ENCODE measurements at places on chromosomes 5 and 9.

DNA sequence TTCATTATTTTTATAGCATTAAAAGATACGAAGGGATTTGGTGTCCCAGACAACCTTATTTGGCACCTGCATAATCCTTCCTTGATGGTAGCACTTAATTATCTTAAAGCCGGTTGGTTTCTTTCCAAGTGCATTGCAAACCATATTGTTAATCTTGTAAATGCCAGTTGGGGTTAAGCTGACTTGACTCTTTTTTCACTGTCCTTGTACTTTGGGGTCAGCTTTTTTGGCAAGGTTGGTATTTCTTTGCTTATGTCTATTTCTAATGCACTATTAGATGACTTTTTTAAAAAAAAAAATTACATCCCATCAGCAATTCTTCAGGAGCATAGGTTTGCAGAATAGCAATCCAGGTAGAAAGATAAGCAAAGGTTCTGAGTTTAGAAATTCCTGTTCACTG lies 466.8 kb upstream of the TLE4 start:
- DNase-seq, result no peak

GRCh38 chr5:112793201-112793600 lies 55.5 kb downstream of the APC start:
- no peak for DNase-seq

DNA sequence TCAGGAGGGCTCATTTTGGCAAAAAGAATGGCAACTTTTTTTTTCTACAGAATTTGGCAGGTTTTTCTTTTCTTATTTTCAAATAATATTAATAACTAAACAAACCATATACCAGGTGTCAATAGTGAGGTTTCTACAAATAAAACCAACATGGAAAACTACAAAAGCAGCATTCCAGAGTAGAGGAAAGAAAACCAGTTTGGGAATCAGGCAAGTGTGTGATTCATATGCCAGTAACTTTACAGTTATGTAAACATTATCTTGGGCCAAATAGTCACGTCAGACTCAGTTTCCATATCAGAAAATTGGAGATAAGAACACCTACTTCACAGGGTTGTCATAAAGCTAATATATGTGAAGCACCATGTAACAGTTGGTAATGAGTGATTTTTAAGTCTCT lies 51.7 kb downstream of the FBXW11 start:
- DNase-seq, result no peak

DNA sequence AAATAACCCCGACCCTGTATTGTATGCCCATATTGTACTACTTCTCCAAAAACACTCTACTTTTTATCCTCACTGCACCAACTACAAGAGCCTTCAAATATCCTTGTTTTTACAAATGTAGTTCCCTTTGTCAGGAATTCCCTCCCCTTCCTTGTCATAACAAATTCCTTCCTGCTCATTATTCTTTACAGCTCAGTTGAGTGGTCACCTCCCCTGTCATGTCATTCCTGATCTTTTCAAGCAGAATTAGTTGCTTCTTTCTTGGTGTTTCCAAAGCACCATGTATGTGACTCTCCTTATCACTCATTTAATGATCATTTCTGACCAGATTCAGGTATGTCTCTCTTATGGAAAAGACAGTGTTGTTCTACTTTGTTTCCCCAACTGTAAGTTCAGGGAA lies 194.2 kb upstream of the SMC2 start:
- no peak for DNase-seq

DNA sequence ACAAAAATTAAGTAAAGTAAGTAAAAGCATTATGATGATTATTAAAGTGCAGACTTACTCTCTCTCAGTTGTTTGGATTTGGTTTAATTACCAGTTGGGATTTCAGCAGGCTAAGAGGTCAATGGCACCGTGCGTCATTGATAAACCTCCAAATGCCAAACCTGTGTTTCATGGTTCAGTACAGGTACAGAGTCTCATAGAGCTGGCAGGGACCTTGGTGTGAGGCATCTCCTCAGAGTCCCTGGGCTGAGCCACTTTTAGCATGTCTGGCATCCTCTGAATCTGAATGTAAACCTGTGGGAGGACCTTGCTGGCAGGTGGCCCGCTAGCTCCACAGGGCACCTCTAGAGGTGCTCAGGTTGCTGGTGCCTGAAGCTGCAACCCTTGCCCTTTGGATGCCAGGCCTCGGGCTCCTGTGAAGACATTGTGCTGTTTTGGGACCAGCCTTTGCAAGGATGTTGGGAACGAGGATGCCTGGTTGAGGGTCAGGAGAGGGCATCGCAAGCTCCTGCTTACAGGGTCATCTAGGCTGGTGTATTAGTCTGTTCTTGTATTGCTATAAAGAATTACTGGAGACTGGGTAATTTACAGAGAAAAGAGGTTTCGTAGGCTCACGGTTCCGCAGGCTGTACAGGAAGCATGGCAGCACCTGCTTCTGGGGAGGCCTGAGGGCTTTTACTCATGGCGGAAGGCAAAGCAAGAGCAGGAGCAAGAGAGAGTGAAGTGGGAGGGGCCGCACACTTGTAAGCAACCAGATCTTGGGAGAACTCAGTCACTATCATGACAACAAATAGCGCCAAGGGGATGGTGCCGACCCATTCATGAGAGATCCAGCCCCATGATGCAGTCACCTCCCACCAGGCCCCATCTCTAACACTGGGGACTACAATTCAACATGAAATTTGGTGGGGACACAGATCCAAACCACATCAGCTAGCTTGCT lies 14.9 kb upstream of the STC2 start:
- no peak for DNase-seq
